ENCODE measurements at places on chromosomes 6 and 20.

- DNase-seq, result no peak
These were observed 9.9 kb downstream of the RALGAPA2 start for GRCh38 chr20:20702330-20703245.

GRCh38 chr6:133891149-133891926 is 2.4 kb downstream of the TCF21 start:
- DNase-seq, result no peak

DNA sequence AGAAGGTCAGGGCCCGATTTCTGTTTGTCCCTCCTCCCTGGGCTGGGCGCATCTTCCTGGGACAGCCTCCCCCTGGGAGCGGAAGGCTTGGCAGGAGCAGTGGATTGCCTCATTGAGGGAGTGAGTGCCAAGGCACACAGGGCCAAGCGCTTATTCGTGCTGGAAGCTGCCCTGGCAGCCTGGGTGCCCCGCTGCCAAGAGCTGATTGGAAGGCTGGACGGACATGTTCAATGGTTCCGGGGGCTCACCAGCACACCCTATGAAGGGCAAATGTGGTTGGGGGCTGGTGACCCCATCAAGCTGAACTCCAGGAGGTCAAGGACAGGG is 10.3 kb upstream of the ZNF831 start:
- no peak for DNase-seq

DNA sequence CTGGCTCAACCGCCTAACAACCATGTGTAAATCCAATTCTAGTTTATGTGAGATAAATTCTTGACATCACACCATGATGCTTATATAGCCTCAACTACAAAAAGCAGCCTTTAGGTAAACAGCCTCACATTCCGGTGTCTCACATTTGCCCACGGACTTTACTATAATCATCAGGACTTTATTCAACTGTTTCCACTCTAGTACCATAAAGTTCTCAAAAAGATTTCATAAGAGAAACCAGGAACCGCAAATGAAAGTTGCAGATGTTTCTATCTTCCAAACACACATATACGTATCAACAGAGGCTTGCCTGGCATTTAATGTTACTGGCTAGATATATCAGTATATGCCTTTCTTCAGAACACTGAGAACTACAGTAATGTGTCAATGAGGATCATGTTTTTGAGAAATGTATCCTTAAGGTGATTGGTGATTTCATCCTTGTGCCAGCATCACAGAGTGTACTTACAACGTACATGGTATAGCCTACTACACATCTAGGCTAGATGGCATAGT is 80.0 kb downstream of the EPB41L2 start:
- DNase-seq, result no peak

- no peak for DNase-seq
These were observed 145.1 kb downstream of the KIF16B start for GRCh38 chr20:16428112-16428511.

DNA sequence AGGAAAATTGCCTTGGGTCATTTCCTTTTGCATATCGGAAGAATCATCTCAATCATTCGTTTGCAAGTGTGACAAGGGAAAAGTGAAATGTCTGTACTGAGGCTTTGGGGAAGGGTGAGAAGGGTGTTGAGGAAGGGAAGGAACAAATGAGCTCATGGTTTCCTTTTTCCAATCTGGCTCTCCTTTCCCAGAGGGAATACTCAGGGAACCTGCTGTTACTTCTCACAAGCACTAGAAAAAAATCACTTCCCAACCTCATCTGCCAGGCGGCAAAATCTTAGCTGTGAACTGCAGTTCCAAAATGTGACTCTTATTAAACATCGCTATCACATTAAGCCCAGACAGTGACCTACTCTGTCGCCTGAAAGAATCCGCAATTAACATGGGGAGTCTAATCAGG is 258.1 kb downstream of the ZNF217 start:
- DNase-seq, result no peak

DNA sequence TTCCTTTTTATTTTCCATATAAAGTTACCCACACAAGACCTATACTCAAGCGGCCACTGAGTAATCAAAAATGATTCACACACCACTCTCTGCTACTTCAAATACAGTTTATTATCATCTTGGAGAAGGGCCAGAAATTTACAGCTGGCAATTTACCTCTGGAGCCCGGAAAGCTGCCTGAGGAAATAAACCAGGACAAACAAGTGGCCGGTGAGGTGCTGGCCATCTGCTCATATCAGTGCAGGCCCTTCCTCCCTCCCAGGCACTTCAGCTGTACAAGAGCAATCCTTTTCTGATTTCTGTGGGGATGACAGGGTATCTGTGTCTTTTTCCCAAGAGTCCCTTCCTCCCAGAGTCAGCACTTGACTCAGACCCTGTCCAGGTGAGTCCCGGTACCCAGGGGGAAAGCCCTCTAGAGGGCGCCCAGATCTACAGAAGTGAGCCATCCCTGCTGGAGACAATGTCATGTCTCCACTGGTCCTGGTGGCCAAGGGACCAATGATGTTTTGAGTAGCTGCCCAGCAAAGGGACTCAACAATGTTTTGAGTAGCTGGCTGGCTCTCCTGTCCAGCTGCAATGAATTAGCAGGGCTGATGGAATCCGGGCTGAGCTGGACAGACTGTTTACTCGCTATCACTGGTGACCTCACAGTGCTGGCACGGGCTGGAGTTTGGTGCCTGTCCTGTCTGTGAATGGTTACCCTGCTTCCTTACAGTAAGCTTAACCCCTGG is 23.6 kb downstream of the LRP11 start:
- peak; percentile 74 for DNase-seq

- no peak for DNase-seq
These were observed 107.0 kb downstream of the CD83 start for GRCh38 chr6:14224359-14225103.

DNA sequence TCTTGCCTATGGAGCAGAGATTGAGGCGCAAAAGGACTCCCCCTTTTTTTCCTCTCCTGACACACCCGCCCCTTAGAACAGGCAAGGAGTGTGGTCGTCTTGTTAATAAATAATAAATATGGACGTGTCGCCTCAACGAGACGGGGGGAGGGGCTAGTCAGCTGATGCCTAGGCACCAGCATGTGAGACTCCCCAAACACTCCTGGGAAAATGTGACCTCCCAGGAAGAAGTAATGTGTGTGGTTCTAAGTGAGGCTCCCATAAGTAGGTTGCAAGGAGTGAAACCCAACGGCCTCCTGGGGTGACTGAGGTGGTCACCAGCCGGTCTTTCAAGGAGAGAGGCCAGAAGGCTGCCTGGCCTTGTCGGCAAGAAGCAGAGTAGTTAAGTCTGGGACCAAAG is 1.1 kb upstream of the FAXC start:
- DNase-seq, result no peak

- no peak for DNase-seq
These were observed 275.8 kb upstream of the PRDM1 start for GRCh38 chr6:105810105-105810921.

DNA sequence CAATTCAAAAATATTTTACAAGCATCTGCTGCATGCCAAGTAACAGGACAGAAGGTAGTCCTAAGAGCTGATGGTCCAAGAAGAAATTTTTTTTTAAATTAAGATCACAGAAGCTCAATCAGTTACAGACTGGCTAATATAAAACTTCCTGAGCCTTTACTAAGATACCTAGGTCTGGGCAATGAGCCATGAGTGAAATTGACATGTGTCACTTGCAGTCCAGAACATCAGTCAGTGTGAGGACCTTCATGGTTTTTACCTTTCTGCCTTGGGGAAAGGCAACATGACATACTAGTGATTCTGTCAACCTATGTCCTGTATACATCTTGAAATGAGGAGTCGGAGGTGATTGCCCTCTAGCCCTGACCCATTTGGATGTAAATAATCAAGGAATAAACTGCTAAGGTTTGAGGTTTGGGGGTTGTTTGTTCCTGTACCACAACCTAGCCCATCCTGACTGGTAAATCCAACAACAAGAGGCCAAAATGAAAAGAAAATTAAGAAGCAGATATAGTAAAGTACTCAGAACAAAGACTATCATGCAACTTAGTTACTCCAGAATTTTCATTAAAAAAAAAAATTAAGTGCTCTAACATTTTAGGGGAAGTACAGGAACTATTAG is 70.0 kb downstream of the CNKSR3 start:
- no peak for DNase-seq

- DNase-seq, result no peak
These were observed 13.4 kb upstream of the SMIM8 start for GRCh38 chr6:87308970-87309369.

- DNase-seq, result no peak
These were observed 135.3 kb upstream of the NEDD9 start for GRCh38 chr6:11367638-11368199.

- DNase-seq, result peak; percentile 2
These were observed 154.4 kb upstream of the STMND1 start for GRCh38 chr6:16947375-16948015.

DNA sequence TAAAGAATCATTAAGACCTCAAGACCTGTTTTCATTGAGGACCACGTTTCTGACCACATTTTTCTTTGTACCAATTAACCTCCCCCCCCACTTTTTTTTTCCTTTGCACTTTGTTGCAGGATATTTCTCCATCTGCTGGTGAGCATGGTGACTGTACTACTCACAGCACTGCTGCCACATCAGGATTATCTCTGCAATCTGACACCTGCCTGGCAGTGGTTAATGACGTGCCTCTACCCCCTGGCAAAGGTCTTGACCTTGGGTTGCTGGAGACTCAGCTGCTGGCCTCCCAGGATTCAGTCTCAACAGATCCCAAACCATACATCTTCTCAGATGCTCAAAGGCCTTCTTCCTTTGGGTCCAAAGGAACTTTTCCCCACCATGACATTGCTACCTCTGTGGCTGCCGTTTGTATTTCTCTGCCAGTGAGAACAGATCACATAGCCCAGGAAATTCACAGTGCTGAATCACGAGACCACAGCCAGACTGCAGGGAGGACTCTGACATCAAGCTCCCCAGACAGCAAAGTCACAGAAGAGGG is 46.6 kb upstream of the EDN3 start:
- DNase-seq, result no peak

DNA sequence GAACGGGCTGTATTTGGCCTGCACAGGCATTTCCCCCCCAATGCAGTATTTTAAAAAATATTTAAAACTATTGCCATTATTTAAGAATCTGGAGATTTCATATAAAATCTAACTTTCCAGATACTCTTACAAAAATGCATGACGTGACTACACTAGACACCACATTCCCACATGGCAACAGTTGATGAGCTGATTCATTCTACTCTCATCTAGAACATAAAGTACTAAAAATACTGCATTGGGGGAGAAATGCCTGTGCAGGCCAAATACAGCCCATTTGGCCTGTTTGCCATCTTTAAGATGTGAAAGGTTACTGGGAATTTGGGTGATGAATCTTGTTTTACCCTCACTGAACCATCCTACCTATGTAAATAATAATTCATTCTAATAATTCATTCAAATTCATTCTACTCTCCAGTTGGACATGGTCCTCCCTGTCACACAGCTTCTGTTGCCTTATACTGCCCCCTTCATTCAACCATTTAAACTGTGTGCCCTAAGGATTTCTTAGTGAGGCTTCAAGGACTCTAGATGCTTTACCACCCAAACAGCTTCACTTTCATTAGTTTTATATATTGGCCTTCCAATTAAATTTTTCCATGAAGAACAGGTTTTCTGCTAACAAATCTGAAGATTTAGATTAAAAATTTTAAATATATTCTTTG is 6.9 kb upstream of the ZSCAN16 start:
- DNase-seq, result no peak

GRCh38 chr6:70557998-70558397 is 8.7 kb upstream of the SDHAF4 start:
- DNase-seq, result no peak

DNA sequence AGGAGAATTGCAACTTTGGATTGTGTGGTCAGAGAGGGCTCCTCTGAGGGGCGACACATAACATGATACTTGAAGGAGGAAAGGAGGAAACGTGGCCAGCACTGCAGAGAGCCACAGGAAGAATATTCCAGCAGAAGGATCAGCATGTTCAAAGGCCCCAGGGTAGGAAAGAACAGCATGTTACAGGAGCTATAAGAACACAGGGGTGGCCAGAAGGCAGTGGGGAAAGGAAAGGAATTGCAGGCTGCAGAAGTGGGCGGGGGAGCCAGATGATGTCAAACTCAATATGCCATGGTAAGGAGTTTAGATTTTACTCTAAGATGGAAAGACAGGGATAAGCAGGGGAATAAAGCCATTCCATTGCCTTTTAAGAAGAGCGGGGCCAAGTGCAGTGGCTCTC is 30.7 kb downstream of the MGME1 start:
- DNase-seq, result no peak

GRCh38 chr6:105301072-105301503 is 101.8 kb downstream of the PREP start:
- DNase-seq, result no peak

DNA sequence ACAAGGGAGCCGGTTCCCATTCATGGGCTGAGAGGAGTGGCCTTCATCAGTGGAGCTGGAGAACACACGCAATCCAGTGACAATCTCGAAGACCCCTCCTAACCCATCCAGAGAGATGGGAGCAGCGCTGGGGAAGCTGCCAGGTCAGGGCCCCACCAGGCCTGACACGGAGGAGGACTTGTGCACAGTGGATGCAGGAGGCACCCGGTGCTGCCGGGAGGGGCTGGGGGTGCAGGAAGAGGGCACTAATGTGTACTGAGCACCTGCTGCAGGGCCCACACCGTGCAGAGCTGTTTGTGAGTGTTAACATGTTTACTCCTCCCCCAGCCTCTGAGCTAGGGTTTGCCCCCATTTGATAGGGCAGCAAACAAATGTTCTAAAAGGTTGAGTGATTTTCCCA is 43.8 kb upstream of the GPR6 start:
- no peak for DNase-seq

DNA sequence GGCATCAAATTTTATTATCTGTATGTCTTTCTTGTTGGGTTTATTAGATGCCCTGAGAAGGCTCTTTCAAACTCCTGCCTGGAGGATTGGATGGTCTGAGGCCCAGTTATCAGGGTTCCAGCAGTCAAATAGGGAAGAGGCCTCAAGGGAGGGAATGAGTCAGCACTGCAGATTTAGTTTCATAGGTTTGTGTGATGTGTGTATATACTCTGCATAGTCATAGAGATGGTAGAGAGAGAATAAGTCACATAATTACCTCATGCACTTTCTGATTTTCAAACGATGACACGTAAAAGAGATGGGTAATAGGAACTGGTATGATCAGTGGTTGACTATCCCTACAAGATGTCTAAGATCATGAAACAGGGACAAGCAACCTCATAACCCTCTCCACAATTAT is 82.1 kb downstream of the ADAT2 start:
- DNase-seq, result no peak
